ENCODE measurements at places on chromosomes 16 and 17.

DNA sequence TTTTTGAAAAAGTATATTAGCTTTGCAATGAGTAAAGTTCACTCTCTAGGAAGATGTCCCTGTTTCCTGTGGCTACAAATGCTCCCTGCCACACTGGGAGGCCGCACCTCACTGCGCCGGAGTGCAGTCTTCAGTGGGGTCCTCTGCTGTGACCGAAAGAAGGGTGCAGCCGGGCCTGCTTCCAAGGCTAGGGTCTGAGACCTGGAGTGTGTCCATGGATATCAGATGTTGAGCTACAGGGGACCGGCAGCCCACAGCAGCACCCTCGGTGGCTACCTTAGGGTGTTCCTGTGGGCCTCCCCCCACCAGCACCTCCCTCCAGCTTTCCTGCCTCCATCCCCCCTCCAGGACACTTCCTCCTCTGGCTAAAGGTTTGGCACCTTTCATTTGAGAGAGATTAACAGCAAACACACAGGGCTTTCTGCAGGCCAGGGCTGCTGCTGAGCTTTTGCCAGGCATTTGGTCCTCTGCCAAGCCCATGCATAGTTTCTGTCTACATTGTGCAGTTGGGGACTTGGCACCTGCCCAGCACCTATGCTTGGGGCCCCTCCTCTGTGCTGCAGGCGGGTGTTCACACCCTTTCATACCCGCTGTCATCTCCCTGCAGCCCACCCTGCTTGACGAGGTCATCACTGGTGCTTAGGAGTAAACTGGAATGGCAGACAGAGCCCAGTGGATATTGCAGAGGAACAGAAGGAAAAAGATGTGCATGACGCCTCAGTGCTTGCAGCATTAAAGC, 33.8 kb upstream of the CRISPLD2 start:
- no peak for DNase-seq

DNA sequence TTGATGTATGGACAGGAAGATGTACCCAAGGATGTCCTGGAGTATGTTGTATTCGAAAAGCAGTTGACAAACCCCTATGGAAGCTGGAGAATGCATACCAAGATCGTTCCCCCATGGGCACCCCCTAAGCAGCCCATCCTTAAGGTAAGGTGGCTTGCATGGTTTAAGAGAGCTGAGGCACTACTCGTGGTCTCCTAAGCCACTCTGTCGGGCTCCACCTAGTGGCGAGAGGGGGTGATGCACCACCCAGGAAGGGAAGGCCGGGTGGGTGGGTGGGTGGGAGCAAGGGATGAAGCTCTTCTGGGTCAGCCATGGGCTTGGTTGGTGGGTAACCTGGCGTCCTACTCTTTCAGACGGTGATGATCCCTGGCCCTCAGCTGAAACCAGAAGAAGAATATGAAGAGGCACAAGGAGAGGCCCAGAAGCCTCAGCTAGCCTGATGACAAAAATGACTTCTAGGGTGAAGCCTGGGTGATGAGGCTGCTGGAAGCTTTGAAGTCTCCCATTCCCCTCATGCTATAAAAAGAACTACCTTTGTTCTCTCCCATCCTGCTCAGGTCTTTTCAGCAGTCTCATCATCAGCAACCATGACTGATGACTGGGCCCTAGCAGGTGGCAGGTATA, 21.5 kb downstream of the GPR179 start:
- peak; percentile 38 for DNase-seq

DNA sequence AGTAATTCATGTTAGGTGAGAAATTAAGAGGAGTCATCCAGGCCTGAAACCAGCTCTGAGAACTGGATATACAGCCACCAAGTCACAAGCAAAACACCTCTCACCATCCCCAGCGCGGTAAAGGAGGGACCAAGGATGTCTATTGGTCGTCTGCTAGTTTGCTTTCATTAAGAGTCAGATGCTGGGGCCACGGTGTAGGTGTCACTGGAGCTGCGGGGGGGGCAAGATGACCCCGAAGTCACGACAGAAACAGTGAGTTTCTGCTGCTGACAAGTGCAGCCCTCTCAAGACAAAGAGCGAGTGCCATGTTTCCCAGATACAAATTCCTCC, 790 bp downstream of the NCBP3 start:
- DNase-seq = no peak

DNA sequence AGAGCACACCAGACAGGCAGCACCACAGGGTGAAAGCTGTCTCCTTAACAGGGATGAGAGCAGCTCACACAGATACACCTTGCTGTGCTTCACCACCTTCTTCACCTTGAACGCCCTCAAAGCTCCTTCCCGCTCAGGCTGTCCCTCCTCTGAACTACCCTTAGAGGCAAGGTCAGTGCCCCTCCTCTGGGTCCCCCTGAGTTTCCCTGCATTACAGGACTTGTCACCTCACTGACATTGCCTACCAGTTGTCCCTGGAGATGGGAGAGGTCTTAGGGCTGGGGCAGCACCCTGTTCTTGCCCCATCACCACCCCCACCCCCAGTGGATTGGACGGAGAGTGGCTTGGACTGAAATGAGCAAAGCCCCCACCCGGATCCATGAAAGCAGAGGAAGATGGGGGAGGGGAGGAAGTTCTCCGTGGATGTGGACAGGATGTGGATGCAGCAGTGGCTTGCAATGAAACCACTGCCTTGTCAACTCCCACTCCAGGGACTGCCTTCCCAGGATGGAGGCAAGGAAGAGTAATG, 73.2 kb upstream of the CDH5 start:
- DNase-seq = no peak

DNA sequence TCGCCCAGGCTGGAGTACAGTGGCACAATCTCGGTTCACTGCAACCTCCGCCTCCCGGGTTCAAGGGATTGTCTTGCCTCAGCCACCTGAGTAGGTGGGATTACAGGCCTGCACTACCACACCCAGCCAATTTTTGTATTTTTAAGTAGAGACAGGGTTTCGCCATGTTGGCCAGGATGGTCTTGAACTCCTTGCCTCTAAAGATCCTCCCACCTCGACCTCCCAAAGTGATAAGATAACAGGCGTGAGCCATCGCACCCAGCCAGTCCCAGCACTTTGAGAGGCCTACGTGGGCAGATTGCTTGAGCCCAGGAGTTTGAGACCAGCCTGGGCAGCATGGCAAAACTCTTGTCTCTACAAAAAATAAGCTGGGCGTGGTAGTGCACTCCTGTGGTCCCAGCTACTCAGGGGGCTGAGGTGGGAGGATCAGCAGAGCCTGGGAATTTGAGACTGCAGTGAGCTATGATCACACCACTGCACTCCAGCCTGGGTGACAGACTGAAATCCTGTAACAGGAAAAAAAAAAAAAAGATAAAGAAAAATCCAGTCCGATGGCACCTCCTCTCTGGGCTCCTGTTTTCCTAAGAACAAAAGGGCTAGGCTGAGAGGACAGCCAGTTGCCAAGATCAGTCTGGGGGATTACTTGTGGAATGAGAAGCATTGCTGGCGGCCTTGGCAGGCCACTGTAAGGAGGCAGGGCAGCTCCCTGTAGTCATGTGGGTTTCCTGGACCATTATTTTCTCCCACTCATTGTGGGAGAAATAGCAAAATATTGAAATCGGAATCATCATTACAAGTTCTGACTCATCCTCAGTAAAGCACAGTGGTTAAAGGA, 3.0 kb upstream of the PIPOX start:
- no peak for DNase-seq

GRCh38 chr17:41935641-41936040, 5.2 kb downstream of the ODAD4 start:
- no peak for DNase-seq

GRCh38 chr16:46763147-46763546, 15.0 kb upstream of the MYLK3 start:
- no peak for DNase-seq

GRCh38 chr17:19713901-19714361, 2.5 kb downstream of the SLC47A2 start:
- no peak for DNase-seq
